DMS 273 treated with DMSO at 0.1 percent for 48 hours (cell line): ENCODE measurements at places on chromosomes 1 and 21.

GRCh38 chr1:100622506-100622905 lies 84.6 kb downstream of the GPR88 start:
- DNase-seq: no peak

DNA sequence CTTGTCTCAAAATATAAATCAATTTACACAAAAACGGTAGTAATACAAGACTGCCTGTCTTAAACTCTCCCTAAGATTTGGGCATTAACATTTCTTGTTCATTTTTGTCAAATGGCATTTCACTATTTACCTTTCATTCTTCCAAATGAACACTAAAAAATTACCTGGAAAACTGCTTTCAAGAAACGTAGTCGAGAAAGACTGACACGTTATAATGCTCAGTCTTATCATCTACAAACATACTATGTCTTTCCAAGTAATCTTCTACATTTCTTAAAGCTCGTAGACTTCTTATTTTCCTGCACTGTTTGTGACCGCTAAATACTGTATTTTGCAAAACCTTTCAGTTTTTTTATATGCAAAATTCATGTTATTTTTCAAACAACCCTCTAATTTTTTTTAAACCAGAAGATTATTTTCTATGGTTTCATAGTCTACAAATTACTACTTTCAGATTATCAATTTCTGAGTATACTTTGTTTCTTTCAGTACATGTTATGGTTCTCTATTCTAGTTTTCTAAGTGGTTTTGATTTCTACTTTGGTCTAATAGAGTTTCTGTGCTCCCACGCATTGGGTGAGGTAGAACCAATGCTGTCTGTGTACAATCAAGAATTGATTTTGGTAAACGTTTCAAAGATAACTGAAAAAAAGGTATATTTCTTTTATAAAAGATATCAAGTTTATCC lies 336.4 kb downstream of the SMYD3 start:
- no peak for DNase-seq

- peak; percentile 13 for DNase-seq
Observed at GRCh38 chr1:48582408-48582807, 110.4 kb upstream of the SPATA6 start.

DNA sequence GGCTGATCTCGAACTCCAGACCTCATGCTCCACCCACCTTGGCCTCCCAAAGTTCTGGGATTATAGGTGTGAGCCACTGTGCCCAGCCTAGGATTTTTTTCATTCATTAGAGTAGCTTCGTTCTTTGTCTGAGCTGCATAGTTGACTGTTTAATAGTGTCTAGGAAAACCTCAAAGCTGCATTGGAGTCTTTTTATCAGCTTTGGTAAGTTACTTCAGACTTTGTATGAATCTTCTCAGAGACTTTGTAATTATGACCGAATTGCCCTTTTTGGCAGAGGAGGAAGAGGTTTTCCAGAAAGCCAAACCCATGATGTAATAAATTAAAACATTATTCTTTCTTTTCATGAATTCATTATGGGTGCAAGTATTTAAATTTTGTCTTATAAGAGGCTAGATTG lies 5.1 kb downstream of the DNAJB4 start:
- DNase-seq: no peak
